ENCODE measurements at places on chromosomes 4 and X.

GRCh38 chrX:6599230-6599860, 64.4 kb upstream of the VCX3A start:
- DNase-seq: no peak

DNA sequence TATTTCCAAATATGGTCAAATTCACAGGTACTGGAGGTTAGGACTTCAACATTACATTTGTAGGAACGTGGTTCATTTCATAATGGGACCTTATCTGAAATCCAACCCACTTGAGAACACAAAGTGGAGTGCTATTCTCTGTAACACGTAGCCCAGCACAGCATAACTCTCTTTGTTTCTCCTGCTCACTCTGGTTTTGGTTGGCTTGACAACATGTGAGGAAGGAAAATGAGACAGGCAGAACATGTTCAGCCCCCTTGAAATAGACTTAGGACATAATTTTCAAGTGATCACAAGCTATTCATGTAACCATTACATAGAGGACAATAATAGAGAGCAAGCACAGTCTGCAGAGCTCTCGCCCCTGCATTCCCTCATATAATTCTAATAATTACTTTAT, 115.1 kb upstream of the SMIM10 start:
- DNase-seq: no peak

DNA sequence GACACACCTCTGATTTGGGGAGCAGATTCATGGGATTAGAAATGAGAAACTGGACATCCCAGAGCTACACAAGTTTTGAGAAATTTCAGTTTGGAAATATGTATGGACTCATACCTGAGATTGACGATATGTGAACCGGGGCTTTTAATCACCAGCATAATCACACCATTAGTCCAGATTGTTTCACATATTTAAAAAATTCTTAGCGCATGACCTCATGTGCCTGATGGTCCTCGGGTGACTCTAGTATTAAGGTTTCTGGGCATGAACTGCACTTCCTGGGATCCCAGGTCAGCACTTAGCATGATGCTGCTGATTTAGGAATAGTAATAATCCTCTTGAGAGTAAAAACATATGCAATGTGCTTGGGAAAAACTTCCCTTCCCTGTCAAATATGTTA, 91.9 kb upstream of the BCOR start:
- DNase-seq: no peak

DNA sequence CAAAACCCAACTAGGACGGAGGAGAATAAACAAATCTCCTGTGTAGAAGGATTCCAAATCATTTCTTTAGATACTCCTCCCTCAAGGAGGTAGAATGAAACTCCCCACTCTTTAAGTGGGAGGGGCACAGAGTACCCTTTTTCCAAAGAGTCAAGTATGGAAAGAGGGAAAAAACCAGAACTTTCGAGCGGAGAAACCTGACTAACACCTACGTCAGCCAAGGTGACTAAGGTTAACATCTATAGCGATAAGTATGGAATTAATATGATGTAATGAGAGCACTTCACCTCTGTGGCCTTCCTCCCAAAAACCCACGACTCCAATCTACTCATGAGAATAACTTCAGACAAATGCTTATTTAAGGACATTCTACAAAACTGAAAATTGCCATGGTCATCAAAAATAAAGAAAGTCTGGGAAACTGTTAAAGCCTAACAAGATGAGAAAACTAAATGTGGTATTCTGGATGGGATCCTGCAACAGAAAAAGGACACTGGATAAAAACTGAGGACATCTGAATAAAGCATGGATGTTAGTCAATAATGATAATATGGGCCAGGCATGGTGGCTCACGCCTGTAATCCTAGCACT, 157.0 kb upstream of the MAP3K15 start:
- DNase-seq: no peak

GRCh38 chrX:15269120-15269519, 763 bp downstream of the ASB9 start:
- no peak for DNase-seq

DNA sequence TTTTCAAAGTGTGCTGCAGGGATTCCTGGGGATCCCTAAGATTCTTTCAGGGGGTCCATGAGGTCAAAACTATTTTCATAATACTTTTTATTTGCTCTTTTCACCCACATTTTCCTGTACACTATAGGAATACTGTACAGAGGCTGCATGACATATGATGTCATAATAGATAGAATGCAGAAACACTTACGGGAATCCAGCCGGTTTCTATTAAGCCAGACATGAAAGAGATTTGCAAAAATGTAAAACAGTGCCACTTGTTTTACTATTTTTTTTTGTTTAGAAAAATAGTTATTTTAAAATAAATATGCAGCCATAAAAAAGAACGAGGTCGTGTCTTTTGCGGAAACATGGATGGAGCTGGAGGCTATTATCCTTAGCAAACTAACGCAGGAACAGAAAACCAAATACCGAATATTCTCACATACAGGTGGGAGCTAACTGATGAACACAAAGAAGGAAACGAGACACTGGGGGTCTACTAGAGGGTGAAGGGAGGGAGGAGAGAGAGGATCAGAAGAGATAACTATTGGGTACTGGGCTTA, 5.0 kb downstream of the ZFX start:
- DNase-seq: no peak

DNA sequence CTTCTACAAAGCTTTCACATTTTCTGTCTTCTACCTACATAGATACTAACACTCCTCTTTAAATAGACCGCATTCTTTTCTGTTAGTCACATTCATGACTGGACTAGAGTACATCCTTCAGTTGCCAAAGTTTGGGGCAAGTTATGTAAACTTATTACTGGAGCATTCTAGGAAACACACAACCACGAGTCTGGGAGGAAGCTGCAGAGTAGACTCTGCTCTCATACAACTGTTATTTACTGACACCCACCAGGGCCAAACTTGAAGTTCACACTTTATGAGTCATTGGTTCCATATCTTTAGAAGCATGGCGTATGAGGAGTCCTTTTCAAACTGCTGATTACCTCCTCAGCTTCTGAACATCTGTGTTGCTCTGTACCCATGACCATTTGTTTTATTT, 87.0 kb downstream of the RNF150 start:
- no peak for DNase-seq

- no peak for DNase-seq
Observed at GRCh38 chr4:126572264-126572663, 1060.5 kb upstream of the INTU start.

DNA sequence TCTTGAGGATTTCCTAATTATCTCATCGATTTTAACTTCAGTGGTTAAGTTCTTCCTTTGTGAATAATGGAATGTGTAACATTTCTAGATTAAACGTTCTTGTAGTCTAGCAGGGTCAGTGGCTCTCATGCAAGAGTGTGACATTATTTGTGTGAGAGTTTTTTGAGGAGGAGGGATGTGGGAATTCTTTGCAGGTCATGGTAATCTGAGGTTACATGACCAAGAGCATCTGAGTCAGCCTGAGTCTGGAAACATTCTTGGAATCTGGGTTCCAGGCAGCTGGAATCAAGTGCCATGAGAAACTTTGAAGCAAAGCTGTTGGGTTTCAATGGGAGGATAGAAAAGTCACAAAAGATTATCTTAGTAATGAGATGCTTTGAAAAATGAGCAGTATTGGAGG, 49.5 kb downstream of the GK start:
- no peak for DNase-seq

DNA sequence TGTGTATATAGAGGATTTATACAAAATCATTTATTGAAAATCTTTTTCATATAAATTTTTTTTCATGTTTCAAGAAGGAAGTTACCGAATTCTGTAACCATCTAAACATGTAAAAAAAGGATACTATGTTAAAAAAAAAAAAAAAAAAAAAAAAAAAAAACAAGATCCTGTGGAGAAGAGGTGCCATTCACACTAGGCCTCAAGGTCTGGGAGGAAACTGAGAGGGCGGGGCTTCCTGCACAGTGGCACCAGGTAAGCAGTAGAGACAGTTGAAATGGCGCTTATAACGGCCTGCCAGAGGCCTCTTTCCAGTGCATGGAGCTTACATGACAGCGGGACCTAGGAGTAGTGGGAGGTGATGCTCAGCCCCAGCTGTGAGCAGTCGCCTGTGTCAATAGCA, 17.5 kb downstream of the TRAPPC2 start:
- DNase-seq: no peak

- DNase-seq: no peak
Observed at GRCh38 chr4:85126991-85127591, 160.6 kb upstream of the WDFY3 start.

DNA sequence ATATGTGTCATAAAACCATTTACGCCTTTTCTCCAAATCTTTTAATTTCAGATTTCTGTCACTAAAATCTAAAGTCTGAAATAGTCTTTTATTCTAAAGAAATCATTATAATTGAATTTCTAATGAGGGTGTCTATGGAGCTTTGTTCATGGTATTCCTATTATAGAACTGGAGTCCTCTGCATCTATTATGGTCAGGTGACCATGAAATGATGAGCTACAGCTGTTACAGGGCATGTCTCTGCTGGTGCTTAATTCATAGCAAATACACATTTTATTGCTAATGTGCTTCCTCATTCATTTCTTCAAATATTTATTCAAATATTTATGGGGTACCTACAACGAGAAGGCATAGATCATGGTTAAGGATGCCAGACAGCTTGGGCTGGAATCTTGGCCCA, 126.1 kb downstream of the NAA11 start:
- DNase-seq: no peak

GRCh38 chr4:82555276-82555675, 6.5 kb downstream of the TMEM150C start:
- no peak for DNase-seq

DNA sequence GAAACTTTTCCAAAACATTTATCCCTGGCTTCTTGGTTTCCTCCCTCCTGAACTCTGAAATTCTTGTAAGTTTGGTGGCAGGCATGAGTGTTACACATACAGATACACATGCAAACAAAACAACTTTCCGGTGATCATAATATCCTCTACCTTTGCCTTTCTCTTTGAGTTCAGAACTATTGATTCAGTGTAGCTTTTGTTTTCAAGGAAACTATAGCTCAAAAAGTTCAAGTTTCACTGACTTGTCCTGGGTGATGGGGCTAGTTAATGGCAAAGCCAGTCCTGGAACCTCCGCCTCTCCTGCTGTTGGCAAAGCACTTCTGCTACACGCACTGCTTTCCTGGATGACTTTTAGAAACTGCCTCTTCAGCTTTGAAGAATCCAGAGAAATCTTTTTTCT, 177.3 kb upstream of the FAT1 start:
- DNase-seq: no peak

GRCh38 chr4:95676190-95676589, 127.4 kb upstream of the UNC5C start:
- DNase-seq: no peak

DNA sequence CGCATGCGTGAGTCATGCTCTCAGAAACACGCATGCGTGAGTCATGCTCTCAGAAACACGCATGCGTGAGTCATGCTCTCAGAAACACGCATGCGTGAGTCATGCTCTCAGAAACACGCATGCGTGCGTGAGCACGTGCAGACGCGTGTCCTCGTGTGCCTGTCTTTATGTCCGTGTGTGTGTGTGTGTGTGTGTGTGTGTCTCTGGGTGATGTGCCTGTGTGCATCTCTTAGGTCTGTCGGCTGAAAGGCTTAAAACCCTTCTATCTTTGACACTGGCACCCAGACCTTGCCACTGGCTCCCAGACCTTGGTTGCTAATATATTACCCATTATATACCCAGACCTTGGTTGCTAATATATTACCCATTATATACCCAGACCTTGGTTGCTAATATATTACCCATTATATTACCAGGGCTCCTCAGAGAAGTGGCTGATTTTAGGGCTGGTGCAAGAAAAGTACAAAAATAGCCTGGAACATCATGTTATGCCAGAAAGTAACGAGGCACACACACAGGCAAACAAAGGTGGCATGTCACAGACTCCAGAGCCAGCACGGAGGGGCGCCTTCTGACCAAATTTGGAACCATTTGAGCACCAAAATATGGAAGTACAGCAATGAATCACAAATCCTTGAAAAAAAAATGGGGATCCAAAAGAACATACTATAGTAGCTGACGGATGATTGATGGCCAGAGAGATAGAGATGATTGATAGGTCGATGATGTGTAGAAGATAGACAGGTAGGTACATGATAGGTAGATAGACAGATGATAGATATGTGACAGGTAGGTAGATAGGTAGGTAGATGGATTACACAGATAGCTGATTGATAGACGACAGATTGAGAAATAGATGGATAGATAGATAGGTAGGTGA, 19.2 kb upstream of the ADRA2C start:
- no peak for DNase-seq

GRCh38 chr4:39044956-39045826, 13.0 kb upstream of the TMEM156 start:
- no peak for DNase-seq

GRCh38 chr4:29770627-29771026, 949.5 kb upstream of the PCDH7 start:
- DNase-seq: no peak

GRCh38 chr4:896216-896615, 35.9 kb downstream of the GAK start:
- DNase-seq: no peak

DNA sequence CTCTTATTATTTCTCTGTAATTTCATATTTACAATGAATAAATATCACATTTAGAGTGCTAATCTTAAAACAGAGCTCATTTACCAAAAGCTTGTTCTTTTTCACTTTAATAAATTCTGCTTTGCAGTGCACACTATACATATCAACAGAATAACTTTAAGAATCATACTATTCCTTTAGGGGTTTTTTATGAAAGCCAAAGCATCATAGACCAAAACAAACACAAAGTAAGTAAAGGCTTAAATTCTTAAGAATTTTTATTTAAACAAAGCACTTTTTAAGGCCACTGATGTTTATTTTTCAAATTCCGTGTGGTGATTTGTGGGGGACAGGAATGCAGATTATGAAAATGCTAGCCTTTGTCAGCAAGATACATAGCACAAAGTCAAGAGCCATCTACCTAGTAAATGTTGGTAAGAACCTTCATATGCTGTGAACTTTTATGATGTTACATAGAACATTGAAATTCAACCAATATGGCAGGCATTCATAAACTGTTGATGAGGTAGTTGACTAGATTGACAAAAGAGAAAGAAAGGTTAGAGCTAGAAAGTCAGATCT, 17.8 kb downstream of the TIGD2 start:
- DNase-seq: no peak

DNA sequence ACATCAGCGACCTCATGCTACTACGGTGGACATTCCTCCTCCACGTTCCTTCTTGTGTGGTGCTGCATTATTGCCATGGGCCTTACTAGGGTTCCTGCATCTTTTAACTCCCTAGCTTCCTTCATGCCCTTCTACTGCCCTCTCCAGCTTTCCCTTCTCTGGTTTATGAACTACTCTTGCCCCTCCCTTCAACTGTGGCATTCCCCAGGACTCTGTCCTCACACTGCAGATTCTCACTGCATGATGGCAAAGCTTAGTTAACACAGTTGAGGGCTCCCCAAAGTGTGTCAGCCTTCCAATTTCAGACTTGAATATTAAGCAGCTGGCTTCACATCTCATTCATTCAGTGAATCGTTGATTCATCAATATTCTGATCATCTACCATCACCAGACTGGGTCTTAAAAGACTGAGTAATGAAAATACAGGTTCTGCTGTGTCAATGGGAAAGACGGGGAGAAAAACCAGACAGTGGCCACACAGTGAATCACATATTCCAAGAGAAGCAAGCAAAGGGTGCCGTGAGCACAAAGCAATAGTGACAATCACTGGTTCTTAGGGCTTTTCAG, 53.0 kb downstream of the ZFX start:
- DNase-seq: no peak

All from stimulated activated CD8-positive, alpha-beta memory T cell treated with anti-CD3 and anti-CD28 coated beads, Interleukin-15, amount 100 ng/mL, for 24 hours (primary cell).